ENCODE measurements at places on chromosomes 11 and 22.

GRCh38 chr22:37274380-37274862 is 7.9 kb upstream of the CYTH4 start:
- no peak for DNase-seq

DNA sequence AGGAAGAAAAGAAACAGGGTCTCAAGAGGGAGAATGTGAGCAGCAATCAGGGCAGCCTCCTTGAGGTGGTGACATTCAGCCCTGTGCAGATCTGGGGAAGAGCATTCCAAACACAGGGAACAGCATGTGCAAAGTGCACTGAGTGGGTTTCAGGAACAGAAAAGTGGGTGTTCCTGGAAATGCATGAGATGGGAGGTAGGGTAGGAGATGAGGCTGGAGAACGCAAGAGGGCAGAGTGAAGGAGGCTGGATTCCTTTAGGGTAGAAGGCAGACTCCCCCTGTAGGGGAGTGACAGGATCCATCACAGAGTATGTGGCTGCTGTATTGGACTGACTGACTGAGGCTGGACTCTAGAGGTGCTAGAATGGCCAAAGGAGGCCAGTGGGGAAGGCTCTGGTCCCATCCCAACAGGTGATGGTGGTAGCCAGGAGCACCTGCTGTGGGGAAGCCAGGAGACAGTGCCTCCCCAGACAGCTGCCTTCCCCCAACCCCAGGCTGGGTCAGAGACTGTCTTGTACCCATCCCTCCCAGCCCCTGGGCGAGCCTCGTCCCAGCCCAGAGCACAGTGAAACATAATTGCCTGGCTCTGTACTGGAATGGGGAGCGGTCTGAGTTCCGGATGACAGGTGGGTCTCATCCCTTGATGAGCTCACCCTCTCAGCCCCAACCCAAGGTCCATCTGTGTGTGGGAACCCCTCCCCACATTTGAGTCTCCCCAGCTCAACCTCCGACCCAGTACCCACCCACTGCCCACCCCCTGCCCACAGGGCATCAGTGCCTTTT is 419.4 kb downstream of the MN1 start:
- no peak for DNase-seq

DNA sequence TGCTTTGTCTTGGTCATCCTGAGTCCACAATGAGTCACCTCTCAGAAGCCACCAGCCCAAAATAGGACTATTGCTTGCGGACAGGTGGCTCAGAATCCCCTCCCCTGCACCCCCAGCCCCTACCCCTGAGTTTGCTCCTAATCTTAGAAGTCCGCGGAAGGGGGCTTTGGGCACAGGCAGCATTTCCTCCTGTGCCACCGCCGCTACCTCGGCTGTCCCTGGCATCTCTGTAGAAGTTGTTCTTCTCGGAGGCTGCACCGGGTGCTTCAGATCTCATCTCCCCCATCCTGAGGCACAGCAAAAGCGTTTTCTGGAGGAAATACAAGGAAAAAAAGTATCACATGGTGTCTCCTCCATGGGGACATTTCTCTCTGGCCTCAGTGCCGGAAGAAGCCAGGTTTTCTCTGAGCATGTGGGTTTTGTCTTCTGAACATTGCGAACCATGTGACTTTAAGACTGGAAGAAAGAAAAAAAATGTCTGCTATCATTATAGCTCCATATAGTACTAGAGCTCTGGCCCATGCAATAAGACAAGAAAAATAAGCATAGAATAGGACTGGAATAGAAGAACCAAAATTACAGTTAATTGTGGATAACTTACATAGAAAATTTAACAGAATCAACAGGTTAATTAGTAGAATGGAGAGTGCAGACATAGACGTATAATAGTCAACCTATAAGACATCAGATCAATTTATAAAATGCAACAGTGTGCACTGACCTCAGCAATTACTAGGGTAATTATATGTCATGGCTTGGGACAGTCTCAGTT is 63.2 kb downstream of the SHISAL1 start:
- DNase-seq = no peak

- DNase-seq = no peak
These were observed 1.3 kb upstream of the ARAP1 start for GRCh38 chr11:72753341-72754148.

DNA sequence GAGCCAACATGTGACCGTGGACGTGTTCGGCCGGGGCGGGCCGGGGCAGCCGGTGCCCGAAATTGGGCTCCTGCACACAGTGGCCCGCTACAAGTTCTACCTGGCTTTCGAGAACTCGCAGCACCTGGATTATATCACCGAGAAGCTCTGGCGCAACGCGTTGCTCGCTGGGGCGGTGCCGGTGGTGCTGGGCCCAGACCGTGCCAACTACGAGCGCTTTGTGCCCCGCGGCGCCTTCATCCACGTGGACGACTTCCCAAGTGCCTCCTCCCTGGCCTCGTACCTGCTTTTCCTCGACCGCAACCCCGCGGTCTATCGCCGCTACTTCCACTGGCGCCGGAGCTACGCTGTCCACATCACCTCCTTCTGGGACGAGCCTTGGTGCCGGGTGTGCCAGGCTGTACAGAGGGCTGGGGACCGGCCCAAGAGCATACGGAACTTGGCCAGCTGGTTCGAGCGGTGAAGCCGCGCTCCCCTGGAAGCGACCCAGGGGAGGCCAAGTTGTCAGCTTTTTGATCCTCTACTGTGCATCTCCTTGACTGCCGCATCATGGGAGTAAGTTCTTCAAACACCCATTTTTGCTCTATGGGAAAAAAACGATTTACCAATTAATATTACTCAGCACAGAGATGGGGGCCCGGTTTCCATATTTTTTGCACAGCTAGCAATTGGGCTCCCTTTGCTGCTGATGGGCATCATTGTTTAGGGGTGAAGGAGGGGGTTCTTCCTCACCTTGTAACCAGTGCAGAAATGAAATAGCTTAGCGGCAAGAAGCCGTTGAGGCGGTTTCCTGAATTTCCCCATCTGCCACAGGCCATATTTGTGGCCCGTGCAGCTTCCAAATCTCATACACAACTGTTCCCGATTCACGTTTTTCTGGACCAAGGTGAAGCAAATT is 1.8 kb downstream of the FUT4 start:
- DNase-seq = no peak

- DNase-seq = no peak
These were observed 83.7 kb downstream of the RPL27A start for GRCh38 chr11:8766043-8766987.

DNA sequence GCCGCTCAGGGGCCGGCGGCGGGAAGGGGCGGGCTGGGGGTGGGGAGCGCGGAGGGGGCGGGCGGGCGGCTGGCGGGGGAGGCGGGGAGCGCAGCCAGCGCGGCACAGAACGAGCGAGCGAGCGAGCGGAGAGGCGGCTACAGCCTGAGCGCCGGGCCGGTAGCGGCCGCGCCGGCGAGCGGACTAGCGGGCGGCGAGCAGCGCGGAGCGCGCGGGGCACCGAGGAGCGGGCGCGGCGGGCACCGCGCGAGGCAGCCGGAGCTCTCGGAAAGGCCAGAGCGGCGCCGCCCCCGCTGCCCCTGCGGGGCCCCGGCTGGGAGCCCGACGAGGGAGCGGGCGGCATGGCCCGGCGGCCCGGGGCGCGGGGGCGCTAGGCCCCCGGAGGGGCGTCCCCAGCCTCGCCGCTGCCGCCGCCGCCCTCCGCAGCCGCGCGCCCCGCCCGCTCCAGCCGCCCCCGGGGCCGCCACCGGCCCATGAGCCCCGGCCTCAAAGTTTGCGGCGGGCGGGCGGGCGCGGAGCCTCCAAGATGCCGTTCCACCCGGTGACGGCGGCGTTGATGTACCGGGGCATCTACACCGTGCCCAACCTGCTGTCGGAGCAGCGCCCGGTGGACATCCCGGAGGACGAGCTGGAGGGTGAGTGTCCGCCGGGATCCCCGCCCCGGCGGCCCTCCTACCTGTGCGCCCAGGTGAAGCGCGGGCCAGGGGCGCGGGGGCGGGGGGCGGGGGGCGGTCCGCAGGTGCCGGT is at the start of gene CABP7:
Gene CABP7, plus strand, starts transcription at position 105 of the 747 bp plus-strand sequence. Its CDS starts 422 bp downstream, at position 527.
- DNase-seq = no peak

- no peak for DNase-seq
These were observed 120.7 kb downstream of the PLEKHA7 start for GRCh38 chr11:16893456-16894066.

DNA sequence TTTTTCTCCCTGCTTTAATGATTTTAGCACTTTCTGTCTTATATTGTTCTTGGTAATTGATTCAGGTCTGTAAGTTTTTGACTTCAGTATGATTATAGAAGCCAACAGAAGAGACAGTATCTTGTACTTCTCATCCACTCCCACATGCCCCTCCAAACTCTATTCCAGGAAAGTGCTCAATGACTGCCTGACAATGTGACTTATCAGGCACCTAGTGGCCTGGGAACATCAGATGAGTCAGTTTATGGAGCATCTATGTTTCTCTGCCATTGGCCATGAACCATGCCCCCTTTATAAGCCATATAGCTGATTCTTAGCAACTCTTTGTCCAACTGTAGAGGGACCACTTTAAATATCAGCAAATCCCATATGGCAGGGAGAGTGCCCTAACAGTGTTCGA is 179.2 kb upstream of the MTMR2 start:
- no peak for DNase-seq

GRCh38 chr11:133559833-133560471 is 27.7 kb upstream of the OPCML start:
- no peak for DNase-seq

DNA sequence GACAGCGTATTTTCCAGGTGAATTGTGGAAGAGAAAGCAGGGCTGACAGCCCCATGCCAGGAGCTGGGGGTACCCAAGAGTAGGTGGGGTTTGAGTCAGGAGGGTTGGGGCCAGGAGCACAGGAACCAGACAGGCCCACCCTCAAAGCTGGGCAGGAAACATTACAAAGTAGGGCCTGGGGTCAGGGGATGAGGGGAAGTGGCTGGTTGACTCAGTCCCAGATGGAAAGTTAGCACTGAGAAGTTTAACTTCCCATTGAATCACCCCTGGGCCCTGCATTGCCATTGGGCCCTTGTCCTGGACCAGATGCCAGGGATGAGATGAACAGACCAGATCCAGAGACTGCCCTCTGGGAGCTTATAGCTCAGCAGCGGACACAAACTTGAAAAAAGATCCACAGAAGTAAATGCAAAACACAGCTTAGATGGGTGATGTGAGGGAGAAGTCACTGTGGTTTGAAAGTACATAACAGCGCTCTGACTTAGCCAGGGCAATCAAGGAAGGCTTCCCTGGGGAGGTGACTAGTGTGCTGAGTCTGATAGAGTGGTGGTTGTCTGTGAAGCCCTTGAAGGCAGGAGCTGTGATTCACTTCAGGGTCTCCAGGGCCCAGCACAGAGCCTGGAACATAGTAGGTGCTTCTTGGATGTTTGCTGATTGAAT is 2.2 kb downstream of the MAFF start:
- no peak for DNase-seq

DNA sequence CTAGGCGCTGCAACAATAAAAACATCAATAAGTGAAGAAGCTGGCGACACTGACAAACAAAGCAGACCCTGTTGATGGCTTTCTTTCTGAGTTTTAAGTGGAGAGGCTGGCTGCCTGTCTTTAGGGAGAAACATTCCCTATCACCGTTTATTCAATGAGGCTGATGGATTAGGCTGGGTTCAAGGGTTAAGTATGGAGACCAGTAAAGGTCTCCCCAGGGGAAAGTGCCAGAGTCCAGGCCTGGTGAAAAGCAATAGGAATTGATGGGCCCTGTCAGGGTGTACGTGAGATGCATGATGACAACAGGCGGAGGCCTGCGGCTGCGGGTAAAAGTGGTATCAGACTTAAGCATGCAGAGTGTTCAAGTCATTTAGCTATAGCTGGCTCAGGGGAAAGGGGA is 102.6 kb downstream of the ALX4 start:
- peak; percentile 12 for DNase-seq

- DNase-seq = no peak
These were observed 25.5 kb downstream of the RTN4R start for GRCh38 chr22:20242393-20243175.

DNA sequence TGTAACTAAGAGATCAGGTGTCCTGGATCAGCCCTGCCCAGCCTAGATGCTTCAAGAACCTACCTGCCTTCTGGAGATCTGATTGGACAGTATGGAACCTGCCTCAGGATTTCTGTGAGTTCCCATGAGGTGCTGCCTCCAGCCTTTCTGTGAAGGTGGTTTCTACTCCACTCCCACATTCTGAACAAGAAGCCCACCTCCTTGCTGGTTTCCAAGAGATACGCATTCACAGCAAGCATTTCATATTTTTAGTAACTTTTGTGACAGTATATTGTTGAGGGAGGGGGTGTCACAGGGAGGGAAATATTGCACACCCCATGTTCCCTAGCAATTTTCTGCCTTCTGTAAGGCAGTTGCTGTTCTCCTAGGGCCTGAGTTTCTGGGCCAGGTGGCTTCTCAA is 204.4 kb downstream of the NAV2 start:
- DNase-seq = no peak
